ENCODE measurements at places on chromosomes 11 and 22. TPM values are rescaled to one million over a fixed set of nuclear protein-coding genes. Genes with fewer than 3 reads are reported as not detected.

GRCh38 chr11:112453601-112454577 lies 193.2 kb upstream of the PLET1 start:
- DNase-seq = no peak

Gene OR51B4
- 0.38 TPM for polyA plus RNA-seq

Gene SLC22A8
- 0.22 TPM for polyA plus RNA-seq

DNA sequence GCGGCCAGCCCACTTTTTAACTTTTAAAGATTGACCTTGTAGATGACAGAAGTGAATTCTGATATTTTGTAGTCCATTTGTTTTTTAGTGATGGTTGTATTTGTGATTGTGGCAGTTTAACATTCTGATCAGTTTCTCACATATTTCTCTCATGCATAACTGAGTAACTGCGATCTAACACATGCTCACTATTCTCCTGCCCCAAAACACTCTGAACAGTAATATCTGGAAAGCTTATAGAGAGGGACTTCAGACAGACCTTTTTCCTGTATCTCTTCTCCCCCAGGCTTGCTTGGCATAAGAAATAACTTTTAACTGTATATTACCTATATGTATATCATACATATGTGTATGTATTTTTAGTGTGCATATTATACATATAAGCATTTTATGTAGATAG lies 37.3 kb upstream of the MYO18B start:
- no peak for DNase-seq

DNA sequence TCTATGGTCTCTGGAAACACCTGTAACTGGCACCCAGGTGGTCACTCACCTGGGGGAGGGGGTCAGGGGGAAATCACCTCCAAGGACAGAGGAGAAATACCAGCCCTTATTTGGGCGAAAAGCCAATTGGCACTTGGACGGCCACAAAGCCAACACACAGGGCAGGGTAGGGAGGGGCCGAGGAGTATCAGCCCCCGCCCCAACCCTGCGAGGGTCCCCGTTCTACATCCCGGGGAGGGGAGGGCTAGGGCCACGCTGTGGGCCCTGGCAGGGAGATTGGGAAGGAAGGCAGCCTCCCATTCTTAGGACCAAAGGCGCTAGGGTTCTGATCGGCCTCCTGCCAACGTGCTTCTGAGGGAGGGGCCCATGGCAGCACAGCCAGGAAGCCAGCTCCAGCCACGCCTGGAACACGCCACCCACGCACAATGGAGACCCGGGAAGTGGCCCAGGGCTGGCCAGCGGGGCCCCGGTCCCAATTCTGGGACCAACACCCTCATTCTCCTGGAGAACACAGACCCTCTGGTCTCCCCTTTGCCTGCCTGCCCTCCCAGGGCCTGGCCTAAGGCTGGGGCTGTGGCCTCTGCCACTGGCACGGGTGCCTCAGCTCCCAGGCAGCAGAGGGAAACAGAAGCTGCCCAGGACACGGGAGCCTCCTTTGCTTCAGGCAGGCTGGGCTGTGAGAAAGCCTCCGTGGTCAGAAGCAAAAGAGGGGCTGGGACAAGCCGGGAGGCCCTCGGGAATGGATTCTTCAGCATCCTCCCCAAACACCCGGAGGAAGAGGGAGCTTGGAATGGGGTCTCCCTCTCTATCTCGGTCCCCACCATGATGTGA lies 7.4 kb downstream of the CBX6 start:
- no peak for DNase-seq

DNA sequence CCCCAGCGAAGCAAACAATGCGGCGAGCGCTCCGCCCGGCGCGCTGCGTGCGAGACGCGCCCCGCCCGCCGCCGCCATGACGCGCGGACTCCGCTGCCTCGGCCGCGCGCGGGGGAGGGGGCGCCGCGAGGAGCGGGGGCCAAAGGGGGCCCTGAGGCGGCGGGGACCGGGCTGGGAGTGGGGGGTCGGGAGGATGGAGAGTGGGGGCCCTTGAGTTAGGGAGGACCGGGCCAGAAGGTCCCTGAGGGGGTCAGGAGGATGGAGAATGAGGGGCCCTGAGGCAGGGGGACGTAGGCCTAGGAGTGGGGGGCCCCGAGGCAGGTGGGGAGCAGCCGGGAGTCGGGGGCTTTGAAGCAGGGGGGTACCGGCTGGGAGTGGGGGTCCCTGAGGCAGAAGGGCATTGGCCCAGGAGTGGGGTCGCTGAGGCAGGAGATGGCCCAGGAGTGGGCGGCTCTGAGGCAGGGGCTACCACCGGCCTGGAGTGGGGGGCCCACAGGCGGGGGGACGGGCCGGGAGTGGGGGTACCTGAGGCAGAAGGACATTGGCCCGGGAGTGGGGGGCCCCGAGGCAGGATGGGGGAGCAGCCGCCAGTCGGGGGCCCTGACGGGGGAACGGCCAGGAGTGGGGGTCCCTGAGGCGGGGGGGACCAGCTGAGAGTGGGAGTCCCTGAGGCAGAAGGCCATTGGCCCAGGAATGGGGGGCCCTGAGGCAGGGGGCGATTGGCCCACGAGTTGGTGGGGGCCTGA lies at the start of gene BRD1:
Gene BRD1, minus strand, starts transcription at position 21 of the 746 bp plus-strand sequence. CDS start 3,556 bp downstream, outside the sequence.
- DNase-seq = peak; percentile 51

Gene SHISAL1
- polyA plus RNA-seq = 0.83 TPM

Gene SPCS2
- polyA plus RNA-seq = 208 TPM

- DNase-seq = no peak
Measured at GRCh38 chr11:13338427-13339069, 61.0 kb downstream of the BMAL1 start.
